ENCODE measurements at places on chromosomes 16 and 17. TPM values are rescaled to one million over a fixed set of nuclear protein-coding genes. Genes with fewer than 3 reads are reported as not detected.

DNA sequence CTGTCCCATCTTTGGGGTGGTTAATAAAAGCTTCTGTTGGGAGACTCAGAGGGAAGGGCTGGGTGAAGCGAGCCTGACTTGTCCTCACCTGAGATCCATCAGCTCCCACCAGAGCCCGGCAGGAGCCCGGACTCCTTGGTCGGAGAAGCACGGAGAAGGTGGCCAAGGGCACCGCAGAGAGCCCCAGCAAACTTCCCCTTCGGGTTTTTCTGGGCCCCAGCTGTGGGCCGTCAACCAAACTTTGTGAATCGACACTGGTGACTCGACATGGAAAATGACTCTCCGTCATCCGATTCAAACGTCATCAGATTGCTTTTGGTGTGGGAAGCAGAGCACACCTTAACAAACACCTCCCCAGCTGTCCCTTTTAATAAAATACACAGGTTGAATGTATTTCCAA lies 21.4 kb downstream of the ENPP7 start:
- no peak for DNase-seq

DNA sequence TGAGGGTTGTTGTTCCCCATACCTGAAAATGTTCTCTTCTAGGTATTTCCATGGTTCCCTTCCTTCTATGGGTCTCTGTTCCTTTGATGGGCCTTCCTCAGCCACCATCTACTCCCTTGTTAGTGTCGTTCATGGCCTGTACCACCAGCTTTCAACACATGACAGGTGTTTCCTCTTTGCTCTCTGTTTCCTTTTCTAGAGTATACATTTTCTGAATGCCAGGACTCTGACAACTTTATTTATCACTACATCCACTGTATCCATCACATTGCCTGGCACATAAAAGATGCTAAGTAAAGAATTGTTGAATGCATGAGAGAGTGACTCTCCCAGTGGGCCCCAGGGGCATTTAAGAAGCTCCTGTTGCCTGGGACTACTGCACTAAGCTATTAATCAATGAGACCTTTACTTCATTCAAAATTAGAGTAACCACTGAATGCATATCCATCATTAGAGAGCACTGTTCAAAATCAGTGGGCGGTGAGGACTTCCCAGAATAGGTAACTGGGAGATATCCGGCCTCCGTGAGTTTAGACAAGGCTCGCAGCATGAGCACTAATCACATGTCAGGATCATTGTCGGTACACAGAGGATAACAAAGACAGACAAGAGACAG lies 255.0 kb downstream of the CBLN1 start:
- DNase-seq: no peak

CAPNS2 gene
- polyA plus RNA-seq: not detected

DNA sequence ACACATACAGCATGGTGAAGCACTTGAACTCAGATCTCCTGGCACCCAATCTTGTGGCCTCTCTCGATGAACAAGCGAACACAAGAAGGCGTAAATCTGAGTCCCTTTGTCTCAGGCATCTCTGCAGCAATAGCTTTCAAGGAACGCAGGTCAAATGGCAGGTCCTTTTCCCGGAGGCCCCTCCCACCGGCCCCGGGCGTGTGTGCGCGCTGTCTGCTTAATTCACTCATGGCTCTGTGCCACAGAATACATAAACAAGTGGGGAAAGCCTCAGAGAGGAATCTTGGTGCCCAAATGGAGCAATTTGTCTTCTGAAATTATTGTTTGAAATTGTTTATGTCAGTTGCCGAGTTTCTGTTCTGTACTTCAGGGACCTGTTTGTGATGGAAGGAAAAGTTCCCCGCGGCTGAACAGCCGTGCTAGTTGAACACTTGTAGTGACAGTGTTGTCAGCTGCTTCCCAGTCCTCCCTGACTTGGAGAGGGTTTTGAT lies 14.8 kb downstream of the MYOCD start:
- no peak for DNase-seq

DNA sequence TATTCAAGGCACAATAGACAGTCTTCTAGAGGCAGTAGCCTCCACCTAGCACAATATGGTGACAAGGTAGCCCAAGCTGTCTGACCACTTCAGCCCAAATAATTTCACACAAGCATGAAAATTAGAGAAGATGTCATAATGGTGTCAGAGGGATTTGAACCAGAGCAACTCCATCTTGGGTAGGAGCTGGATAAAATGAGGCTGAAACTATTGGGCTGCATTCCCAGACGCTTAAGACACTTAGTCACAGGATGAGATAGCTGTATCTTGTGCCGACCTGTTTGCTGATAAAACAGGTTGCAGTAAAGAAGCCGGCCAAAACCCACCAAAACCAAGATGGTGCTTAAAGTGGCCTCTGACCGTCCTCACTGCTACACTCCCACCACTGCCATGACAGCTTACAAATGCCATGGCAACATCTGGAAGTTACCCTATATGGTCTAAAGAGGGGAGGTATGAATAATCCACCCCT lies 192.6 kb downstream of the CPPED1 start:
- no peak for DNase-seq

DNA sequence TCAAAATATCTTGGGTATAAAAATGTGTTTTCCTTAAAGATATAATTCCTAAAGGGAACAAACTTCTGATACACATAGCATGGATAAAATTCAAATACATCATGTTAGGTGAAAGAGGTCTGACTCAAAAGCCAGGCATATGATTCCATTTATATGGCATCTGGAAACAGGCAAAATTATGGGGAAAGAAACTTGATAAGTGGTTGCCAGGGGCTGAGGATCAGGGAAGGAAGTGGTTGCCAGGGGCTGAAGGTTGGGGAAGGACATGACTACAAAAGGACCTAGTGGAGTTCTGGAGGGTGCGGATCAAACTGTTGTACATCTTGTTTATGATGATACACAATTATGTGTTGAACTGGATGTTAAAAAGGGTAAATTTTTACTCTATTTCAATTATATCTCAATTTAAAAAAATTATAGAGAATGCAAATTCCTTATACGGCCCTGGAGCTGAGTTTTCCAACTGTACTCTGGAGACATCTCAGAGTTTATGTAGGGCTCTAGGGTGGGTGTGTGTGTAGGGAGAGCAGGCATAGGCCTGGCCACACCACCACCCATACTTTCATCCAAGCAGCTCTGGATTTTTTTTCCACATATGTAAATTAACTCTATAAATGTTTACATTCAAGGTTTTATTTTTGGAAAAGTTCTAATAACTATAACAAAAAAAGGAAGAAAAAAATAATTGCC lies 55.0 kb downstream of the AMFR start:
- no peak for DNase-seq

PTX4 gene
- polyA plus RNA-seq: 0.07 TPM

GRCh38 chr16:23511731-23512130 lies 1.4 kb upstream of the GGA2 start:
- no peak for DNase-seq

IGF2BP1 gene
- 38.0 TPM for polyA plus RNA-seq

DNA sequence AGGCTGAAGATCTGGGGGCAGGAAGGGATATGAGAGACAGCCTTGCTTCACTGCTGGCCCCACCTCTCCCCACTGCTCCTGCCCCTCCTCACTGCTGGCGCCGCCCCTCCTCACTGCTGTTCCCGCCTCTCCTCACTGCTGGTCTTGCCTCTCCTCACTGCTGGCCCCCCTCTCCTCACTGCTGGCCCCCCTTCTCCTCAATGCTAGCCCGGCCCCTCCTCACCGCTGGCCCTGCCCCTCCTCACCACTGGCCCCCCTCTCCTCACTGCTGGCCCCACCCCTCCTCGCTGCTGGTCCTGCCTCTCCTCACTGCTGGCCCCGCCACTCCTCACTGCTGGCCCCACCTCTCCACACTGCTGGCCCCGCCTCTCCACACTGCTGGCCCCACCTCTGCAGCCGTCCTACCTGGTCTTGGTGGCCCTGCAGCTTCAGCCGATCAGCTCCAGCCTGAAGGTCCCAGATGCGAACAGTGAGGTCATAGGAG lies 9.5 kb upstream of the PAM16 start:
- no peak for DNase-seq

CTRB1 gene
- polyA plus RNA-seq: not detected

PLLP gene
- 1.9 TPM for polyA plus RNA-seq

GRCh38 chr16:23781176-23781575 lies 26.4 kb downstream of the CHP2 start:
- DNase-seq: no peak

DNA sequence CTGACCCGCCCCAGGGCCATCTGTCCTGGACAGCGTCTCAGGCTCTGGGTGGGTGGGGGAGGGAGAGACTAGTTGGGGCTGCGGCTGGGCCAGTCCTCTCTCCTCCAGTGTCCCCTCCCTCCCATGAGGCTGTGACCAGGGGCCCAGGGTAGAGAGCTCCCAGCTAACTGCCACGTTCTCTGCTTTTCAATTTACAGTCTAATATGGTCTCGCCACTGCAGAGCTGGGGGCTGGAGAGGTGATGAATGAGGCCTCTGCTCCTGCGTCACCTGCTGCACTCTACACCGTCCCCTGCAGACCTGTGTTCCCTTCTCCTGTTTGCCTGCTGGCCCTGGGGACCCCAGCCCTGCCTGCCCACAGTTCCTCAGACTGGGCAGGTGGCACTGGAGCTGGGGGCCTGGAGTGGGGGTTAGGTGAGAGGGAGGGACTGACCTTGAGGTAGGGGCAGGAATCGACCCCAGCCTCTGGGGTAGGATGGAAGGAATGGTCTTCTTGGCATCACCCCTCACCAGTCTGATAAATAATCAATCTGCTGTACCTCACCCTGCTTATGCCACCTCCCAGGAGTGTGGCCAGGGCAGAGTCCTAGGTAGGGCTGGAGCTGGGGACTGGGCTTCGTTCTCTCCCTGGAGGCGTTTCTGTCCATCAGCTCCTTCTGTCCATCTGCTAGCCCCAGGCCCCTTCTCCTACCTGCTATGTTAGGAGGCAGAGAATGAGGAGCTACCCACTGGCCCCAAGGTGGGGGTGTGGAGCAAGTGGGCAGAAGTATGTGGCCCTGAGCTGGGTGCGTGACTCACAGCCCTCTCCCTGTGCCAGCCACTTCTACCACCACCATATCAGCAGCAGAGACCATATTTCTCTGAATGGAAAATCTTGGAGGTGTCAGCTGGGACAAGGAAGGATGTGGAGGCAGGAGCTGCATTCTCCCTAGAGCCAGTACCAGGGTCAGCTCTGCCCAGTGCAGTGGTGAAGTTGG lies 12.9 kb downstream of the SEZ6 start:
- DNase-seq: peak; percentile 32

RAB11FIP4 gene
- polyA plus RNA-seq: 1.3 TPM

C1QTNF8 gene
- polyA plus RNA-seq: not detected

DNA sequence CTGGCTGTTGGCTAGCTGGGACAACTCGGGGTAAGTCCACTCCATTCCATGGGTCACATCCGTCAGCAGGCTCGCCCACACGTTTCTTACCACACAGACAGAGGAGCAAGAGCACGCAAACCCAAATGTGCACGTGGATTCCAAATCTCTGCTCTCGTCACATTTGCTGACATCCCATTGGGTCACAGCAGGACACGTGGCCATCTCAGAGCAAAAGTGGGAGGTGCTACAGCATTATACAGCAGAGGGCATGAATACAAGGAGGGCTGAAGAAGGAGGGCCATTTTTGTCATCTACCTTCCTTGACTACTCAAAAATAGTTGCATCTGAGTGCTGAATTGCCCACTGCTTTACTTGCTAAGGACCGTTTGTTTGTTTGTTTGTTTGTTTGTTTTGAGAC lies 84.7 kb downstream of the RBBP6 start:
- DNase-seq: no peak
